ENCODE measurements at places on chromosomes 7 and 10. TPM values are rescaled to one million over a fixed set of nuclear protein-coding genes. Genes with fewer than 3 reads are reported as not detected.

- no peaks in the 10 kb centered on the region for H3K36me3 ChIP-seq
- H3K4me1 ChIP-seq = no peaks in the 10 kb centered on the region
- H3K27me3 ChIP-seq = no peaks in the 10 kb centered on the region
- no peak overlapping the region for H3K27ac ChIP-seq
These were observed 22.6 kb upstream of the PRTFDC1 start for GRCh38 chr10:24974976-24975375.

- H3K27ac ChIP-seq = no peak overlapping the region
- no peaks in the 10 kb centered on the region for H3K36me3 ChIP-seq
- H3K4me3 ChIP-seq = no peak overlapping the region
- no peaks in the 10 kb centered on the region for H3K27me3 ChIP-seq
- DNase-seq = no peak
These were observed 60.0 kb downstream of the PTPRE start for GRCh38 chr10:127966875-127967274.

DNA sequence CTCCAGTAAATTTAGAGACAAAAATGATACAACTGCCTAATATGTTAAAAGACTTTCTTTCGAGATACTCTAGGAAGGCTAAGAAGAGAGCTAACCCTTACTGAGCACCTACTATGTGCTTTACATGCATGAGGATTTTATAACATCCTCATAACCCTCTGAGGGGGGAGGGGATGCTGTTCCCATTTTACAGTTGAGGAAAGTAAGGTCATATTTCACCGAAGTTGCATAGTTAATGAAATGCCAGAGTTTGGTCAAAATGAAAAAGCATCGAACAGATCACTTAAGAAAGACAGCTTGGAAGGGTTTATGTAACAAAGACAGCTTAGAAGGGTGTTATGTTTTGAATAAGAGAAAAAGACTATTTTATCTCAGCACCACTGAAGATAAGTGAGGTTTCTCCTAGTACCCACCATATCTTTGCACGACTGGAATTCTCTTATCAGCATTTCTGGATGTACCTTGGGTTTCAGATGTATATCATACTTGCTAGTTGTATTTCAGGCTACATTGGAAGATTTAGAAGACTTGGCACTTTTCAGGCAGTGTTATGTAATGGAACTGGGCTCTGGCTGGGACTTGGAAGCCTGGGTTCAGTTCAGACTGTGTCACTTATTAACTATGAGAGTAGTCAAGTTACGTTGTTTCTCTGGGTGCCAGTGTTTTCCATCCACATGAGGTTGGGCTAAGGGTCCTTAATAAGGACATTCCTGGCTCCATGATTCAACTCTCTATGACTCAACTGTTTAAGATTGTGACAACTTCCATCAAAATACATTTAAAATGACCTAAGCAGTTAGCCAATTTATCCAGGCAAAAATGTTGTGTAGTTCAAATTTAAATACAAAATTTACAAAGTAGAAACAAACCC is 6.0 kb downstream of the RHOBTB1 start:
- peaks cover 5% of the 10 kb centered on the region for H3K4me1 ChIP-seq
- H3K4me3 ChIP-seq = no peak overlapping the region
- no peak for DNase-seq
- no peak overlapping the region for H3K27ac ChIP-seq

GRCh38 chr10:61787170-61787569 is 114.3 kb upstream of the ARID5B start:
- H3K4me3 ChIP-seq = no peak overlapping the region
- H3K4me1 ChIP-seq = no peaks in the 10 kb centered on the region
- no peaks in the 10 kb centered on the region for H3K27me3 ChIP-seq
- H3K27ac ChIP-seq = no peak overlapping the region
- no peak for DNase-seq
- no peaks in the 10 kb centered on the region for H3K36me3 ChIP-seq

DNA sequence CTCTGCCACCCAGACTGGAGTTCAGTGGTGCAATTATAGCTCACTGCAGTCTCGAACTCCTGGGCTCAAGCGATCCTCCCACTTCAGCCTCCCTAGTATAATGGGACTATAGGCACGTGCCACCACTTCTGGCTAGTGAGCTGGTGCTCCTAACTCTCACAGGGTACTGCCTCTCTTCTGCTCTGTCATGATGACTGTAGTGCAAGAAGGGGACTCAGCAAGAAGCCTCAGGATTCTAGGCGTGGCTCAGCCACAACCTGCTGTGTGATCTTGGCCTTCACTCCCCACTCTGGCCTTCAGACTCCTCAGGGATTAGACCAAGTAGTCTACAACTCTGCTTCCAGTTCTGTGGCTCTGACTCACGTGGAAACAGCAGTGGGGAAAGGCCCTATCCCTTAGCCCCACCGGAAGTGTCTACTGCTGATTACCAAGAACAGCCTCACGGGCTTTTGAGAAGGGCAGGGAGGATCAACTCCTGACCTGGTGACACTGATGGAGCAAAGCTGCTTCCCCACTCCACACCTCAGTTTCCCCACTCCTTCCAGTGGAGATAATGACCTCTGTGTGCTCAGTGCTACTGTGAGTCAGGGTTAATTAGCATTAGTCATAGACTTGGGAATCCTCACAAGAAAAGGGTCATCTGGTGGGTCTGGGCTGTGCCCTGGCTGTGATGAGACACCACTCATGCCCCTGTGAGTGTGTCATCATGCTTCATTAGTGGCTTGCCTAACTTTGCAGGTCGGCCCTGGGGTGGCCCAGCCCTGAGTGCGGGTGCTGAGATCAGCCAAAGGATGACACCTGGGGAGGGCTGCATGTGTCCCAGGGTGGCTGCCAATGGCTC is 41.1 kb downstream of the ZC3HC1 start:
- H3K36me3 ChIP-seq = no peaks in the 10 kb centered on the region
- no peak overlapping the region for H3K27ac ChIP-seq
- peak; percentile 55 for DNase-seq
- H3K27me3 ChIP-seq = no peaks in the 10 kb centered on the region
- H3K4me1 ChIP-seq = peaks cover 9% of the 10 kb centered on the region

The RADIL gene
- total RNA-seq = 41.7 TPM
